ENCODE measurements at places on chromosomes 16 and 17.

DNA sequence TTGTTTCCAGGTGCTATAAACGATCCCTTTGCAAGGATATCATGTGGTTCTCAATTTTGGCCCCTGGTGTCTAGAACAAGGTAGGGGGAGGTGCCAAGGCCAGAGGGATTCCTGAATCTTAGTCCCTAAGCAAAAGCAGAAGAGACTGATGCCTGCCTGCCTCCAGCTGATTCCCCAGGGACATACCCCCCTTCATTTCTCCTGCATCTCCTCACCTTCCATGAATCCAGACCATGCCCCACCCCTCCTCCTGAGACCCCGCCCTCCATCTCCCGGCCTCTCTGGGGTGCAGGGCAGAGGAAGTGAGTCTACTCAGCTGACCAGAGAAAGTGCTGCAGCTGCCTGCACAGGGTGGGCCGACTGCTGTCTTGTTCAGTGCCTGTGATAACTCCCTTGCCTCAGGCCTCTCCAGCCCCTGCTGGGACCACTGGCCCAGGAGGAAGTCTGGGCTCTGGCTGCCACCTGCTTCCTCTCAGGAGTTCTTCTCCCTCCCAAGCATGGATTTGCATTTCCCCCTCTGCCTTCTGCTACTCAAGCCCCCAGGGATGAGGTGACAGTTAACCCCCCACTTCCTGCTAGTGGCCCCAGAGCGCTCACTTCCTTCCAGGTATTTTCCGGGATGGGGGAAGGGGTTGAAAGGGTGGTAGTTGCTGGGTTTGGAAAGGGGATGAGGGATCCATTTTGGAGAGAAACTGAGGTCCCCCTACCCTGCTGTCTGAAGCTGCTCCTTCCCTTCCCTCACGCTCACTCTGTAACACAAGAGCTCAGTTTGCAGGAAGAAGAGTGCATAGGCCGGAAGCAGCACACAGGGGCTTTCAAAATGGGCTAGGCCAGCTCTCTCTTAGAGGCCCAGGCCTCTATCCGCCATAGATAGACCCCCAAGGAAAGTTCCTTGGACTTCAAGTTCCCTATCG is 10.5 kb upstream of the TSPOAP1 start:
- peak; percentile 26 for DNase-seq

DNA sequence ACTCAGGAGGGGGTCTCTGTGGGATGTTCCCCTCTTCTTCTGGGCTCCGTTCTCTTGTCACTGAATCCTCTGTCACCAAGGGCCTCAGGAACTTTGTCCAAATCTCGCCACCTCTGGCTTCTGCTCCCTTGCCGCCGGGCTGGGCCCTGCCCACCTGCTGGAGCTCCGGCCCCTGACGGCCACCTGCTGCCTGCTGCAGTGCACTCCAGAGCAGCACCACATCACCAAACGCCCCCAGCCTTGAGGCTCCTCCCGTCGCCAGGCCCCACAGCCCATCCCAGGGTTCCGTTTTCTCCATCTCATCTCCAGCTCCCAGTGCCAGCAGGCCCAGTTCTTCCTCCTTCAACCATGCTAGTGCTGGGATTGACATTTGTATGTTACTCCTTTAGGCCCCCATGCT is 43.6 kb downstream of the FOXL1 start:
- DNase-seq: no peak

DNA sequence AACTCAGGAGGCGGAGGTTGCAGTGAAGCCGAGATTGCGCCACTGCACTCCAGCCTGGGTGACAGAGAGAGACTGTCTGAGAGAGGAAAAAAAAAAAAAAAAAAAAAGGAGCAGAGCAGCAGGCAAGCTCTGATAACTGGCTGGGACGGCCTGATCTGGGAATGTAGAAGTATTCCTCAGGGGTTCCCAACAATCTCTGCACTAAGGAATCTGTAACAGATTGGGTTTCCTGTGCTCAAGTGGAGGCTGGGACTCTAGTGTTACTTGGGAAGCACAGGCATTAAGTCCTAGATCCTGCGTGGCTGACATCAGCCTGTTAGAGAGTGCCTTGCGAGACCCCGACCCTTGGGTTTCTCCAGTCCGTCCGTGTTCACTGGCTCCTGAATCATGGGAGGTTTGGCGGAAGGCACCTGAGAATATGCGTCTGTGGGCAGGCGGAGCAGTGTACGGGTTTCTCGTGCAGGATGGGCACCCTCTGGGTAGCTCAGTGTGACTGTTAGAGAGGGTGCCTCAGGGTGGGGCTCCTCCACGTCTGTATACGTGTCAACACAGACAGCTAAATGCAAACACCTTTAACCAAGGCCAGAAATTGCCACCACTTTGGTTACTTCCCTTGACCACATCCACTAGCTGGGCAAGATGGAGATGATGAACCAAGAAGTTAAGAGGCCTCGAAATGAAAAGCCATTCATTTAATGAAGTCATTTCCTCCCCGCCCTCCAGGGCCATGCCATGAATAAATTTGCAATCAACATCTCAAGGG is 174.9 kb upstream of the RPL38 start:
- DNase-seq: no peak

- no peak for DNase-seq
Observed at GRCh38 chr17:11608396-11608795, 10.1 kb downstream of the DNAH9 start.

DNA sequence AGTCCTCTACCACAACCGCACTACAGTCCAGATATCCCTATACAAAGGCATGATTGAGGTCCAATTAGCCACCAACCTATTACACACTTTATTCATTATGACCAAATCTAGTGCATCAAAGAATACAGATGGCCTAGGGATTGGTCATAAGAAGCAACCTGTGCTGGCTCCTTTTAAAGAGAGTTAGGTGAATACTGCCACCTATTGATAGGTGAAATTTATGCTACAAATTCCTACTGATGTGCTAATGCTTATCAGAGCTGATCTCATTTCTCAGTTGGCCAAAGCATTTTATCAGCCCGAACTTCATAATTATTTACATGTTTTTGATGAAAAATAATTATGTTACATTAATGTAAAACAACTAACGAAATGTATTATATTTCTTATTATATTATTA is 166.3 kb downstream of the ANKFN1 start:
- DNase-seq: peak; percentile 67
